ENCODE measurements at places on chromosomes 11 and 22.

DNA sequence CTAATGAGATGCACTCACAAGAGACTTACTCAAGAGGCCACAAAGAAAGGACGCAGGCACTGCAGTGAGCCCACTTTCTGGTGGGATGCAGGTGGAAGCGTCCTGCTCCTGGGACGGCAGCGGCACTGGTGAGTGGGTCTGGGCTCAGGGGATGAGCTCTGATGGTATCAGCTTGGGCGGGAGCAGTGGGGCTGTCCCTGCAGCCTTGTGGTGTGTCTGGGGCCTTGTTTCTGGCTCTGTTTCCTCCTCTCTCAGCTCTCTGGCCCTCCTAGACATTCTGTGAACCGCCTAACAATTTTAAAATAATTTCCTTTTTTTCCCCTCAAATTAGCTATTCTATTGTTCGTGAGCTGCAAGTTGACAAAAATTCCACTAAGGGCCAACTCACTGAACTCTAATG lies 8.8 kb upstream of the ST14 start:
- no peak for DNase-seq

GRCh38 chr11:46210133-46210636 lies 67.3 kb upstream of the CREB3L1 start:
- no peak for DNase-seq

DNA sequence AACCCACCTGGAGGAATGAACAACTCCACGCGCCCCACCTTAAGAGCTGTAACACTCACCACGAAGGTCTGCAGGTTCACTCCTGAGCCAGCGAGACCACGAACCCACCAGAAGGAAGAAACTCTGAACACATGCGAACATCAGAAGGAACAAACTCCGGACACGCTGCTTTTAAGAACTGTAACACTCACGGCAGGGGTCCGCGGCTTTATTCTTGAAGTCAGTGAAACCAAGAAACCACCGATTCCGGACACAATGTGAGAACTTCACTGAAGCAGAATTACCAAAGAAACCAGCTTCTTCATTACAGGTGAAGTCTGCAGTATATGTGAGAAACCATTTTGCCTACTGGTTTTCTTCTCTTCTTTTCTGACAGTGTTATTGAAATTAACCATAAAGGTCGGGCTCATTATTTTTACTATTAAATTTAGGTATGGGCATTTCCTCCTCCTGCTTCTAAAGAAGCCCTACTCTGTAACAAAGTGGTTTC lies 303.0 kb downstream of the KCNA4 start:
- no peak for DNase-seq

- DNase-seq: peak; percentile 79
These were observed 1.7 kb upstream of the RHOD start for GRCh38 chr11:67054836-67055523.

GRCh38 chr11:719214-720016 lies 13.4 kb downstream of the EPS8L2 start:
- no peak for DNase-seq

GRCh38 chr11:83116015-83116641 lies 40.8 kb upstream of the PCF11 start:
- no peak for DNase-seq

DNA sequence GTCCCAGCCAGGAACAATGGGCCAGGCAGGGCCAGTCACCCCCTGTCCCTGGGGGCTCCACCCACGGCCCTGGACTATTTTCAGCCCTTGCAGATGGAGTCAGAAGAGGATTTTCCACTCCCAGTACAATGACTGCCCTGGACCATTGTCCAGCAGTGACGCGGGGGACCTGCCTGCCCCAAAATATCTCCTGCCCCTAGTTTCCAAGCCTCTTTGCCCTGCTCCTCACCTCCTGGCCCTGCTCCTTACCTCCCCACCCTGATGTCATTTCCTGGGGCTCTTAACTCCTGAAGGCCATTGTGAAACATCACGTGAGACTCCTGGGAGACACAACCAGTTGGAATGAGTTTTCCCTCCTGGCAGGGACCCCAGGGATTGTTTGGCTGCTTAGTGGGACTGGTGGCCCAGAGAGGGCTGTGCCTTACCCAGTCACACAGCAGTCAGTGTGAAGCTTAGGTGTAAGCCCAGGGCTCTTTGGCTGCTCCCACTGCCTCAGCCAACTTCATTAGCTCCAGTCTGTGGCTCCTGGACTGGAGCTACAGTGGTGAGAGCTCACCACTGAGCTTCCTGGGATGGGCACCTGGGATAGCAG lies 22.2 kb downstream of the P2RY2 start:
- no peak for DNase-seq

GRCh38 chr11:76799066-76799804 lies 16.1 kb downstream of the TSKU start:
- DNase-seq: peak; percentile 80

GRCh38 chr11:15884777-15885540 lies 471.4 kb downstream of the SOX6 start:
- peak; percentile 20 for DNase-seq

GRCh38 chr11:114348200-114349191 lies 51.8 kb downstream of the C11orf71 start:
- peak; percentile 80 for DNase-seq

Measured in hematopoietic multipotent progenitor cell treated with erythropoietin and hydrocortisone succinate and interleukin-3 and kit ligand, for 8 days (in vitro differentiated cells).